Karpas-422 (cell line): ENCODE measurements at places on chromosomes 2 and 18.

- no peak for DNase-seq
Observed at GRCh38 chr2:167293172-167293781, 405.0 kb downstream of the XIRP2 start.

DNA sequence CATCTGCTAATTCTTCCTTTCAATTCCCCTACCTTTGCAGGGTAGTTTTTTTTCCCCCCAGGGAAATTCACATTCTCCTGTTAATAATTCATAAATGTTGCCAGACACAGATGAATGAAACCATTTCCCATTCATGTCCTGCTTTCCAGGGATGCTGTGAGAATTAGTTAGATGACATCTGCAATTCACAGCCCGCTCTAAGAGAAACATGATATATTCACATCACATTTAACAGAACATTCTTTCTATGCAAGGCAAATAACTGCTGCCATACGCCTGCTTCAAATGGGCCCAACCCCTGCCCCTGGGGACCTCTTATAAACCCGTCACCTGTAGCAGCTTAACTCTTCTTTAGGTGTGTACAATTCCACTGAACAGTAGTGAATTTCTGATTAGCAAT is 110.6 kb upstream of the CTAGE1 start:
- no peak for DNase-seq

GRCh38 chr2:79041032-79041448 is 15.5 kb downstream of the REG3G start:
- DNase-seq: peak; percentile 76

GRCh38 chr18:7413906-7414305 is 153.2 kb upstream of the PTPRM start:
- DNase-seq: no peak

DNA sequence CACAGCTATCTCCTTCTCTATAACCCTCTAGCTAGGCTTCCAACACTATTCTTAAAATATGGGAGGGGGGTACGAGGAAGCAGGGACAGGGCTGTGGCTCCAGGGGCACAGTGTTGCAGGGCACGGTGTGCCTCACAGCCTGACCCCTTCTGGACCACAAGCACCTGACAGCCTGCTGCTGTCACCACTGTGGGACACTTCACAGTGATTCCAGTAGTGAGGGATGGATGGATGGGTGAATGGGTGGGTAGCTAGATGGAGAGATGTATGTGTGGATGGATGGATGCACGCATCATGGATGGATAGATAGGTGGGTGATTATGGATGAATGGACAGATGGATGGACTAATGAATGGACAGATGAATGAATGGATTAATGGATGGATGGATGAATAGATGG is 21.6 kb downstream of the PXDN start:
- DNase-seq: no peak

GRCh38 chr2:202786842-202787241 is 84.7 kb downstream of the ICA1L start:
- no peak for DNase-seq

GRCh38 chr2:84904717-84905174 is 710 bp upstream of the TMSB10 start:
- DNase-seq: peak; percentile 45

- DNase-seq: no peak
Observed at GRCh38 chr2:150001788-150002187, 414.2 kb upstream of the MMADHC start.

DNA sequence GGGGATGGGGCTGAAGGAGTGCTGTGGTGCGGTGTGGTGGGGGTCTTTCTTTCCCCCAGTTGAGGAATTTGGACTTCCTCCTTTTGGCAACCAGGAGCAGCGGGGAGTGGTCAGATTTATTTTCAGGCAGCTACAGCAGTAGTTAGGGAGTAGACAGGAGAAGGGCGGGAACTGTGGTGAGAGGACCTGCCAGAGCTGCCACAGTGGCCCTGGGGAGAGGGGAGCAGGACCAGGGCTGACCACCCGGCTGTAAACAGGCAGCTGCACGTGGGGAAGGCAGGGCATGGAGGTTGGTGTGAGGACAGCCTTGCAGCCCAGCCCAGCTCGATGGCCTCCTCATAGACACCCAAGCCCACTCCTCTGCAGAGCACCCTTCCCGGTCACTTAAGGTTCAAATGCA is 197.2 kb downstream of the GLI2 start:
- no peak for DNase-seq
